ENCODE measurements at places on chromosomes 4 and X.

GRCh38 chr4:89716893-89717292 is 120.1 kb downstream of the SNCA start:
- no peak for DNase-seq

DNA sequence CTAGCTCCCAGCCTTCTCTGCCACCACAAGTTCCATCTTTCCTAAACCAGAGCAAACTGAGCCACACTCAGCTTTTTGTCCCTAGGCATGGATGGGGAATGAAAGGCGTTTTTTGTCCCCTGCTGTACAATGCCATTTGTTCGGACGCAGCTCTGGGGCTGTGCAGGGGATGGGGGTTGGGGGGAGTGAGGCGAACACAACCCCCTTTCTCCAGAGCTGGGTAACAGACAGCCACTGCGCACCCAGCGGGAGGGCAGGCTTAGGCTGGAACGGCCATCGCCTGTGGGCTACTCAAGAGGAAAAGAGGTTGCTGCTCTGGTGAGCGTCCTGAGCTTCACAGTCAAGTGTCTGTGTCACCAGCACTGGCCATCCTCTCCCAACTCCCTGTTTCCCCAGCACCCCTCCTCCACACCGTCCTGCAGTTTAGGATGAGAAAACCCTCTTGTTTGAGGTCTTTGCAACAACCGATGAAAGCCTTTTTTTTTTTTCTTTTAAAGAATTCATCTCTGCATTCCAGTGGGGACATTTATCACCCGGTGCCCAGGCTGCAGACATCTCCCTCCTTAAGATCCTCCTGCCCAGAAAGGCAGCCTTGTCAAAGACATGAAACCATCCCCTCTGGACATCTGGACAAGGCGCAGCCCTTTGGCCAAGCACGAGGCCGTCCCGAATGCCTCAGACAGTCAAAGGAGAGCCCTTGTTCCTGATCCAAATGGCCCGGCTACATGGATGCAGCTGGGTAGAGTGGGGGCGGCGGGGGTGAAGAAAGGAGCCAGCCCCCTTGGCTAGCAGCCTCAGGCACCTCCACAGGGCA is 419.6 kb downstream of the BCOR start:
- DNase-seq: peak; percentile 92

DNA sequence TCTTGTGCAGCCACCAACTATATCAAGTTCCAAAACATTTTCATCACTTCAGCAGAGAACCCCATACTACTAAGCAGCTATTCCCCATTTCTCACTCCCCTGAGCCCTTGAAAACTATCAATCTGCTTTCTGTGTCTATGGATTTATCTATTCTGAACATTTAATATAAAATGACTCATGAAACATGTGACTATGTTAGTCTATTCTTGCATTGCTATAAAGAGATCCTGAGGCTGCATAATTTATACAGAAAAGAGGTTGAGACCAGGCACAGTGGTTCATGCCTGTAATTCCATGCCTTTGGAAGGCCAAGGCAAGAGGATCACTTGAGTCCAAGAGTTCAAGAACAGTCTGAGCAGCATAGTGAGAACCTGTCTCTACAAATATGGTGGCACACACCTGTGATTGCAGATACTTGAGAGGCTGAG is 10.6 kb upstream of the C1QTNF7 start:
- no peak for DNase-seq

DNA sequence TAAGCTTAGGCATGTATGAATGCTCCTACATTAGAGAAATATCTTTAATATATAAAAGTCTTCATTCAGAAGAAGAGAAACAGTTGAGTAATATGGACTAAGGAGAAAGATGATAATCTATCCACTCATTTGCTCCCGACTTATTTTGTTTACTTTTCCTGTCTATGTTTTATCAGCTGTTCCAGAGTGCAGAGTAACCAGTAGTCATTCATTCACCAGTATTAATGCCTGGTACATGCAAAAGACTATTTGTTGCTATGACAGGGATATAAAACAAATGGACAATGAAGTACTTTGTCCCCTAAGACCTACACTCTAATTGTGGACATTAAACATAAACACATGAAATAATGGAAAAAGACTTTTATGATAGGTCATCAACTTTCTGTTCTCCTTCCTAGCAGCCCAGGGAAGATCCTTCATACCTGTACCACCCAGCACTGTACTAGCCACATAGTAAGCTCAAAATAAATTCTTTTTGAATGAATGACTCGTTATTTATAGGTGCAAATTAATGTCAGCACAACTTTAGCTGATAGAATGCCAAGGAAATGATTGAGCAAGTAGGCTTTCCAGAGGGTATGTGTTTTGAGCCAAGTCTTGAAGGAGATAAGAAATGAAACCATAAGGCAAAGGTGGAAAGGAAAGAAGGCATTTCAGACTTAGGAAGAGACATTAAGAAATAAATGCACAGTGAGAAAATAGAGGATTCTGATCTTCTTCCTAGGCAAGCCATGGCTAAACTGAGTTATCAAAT is 45.0 kb upstream of the IL13RA1 start:
- no peak for DNase-seq

GRCh38 chr4:176745902-176746301 is 46.8 kb downstream of the VEGFC start:
- DNase-seq: no peak

DNA sequence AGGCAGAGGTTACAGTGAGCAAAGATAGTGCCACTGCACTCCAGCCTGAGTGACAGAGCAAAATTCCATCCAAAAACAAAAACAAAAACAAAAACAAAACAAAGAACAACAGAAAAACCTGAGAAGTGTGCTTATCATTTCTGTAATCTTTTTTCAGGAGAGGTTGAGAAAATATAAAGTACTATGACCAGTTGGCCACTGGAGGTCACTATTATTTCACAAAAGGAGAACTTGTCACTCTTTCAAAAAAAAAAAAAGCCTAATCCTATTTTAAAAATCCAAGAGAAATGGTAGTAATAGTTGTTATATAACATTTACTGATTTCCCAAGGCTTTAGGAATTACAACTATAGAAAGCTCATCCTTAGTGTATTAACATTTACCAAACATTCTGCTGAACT is 24.9 kb upstream of the RNF150 start:
- DNase-seq: no peak

DNA sequence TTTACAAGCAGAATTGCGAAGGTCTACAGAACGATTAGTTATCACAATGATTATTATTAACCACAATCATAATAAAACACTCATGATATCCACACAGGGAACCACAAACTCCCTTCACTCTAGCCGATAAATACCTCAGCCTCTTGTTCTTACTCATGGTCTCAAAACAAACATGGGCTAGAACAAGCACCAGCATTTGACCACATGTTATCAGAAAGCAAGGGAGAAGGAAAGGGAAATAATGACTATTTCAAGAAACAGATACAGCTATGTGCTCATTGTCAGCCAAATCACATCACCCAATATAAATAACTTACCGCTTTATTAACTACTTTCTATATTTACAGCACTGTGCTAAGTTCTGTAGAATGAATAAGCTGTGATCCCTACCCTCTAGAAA is 663.2 kb upstream of the HTR2C start:
- DNase-seq: no peak

DNA sequence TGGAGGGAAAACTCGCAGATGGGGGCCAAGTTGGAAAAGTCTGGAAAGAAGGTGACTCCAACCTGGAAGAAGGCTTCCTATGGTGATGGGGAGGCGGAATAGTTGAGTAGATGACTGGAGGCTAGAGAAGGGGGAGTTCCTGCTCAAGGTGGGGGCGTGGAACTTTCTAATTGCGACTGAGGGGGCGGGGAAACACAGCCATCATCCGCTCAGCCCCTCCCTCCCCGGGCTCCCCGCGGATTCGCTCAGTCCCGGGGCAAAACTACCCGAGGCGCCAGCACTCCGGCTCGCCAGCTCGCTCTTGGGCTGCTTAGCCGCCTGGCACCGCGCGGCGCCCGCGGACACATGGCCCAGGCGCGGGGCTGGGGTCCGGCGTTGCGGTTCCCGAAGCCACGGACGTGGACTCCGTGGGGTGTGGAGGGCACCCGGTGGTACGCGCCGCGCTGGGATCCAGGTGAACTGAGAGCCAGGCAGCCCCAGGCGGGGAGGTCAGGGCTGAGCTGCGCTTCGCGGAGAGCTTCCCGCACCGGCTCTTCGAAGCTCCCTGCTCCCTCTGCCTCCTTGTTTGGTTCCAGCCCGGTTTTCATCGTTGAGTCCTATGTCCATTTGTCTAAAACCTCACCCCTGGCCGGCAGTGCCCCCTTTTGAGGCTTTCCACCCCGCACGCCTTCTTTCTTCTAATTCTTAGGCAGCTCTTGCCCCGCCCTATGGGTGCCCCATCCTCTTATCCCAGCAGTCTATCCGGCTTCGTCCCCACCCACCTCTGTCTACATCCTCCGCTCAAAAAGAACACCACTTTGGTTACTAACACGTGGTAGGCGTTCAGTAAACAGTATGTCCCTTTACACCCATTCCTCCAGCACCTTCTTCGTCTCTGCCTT is 38.9 kb downstream of the STARD8 start:
- DNase-seq: no peak

- no peak for DNase-seq
Observed at GRCh38 chrX:106692425-106693065, 34.0 kb upstream of the RNF128 start.

DNA sequence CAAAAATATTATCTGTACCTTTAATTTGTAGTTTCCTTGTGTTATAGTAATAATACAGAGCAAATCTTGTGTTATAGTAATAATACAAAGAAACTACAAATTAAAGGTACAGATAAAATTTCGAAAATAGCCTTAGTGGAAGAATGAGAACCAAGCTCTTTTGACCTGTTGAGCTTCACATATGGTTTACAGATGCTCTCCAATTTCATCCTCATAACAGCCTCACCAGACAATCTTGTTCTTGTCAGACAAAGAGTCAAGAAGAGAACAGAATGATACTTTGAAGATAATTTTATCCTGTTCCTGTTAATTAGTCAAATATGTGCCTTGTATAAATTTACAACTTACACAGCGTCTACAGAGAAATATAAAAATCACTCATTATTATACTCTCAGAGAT is 12.8 kb downstream of the ATXN3L start:
- DNase-seq: no peak

DNA sequence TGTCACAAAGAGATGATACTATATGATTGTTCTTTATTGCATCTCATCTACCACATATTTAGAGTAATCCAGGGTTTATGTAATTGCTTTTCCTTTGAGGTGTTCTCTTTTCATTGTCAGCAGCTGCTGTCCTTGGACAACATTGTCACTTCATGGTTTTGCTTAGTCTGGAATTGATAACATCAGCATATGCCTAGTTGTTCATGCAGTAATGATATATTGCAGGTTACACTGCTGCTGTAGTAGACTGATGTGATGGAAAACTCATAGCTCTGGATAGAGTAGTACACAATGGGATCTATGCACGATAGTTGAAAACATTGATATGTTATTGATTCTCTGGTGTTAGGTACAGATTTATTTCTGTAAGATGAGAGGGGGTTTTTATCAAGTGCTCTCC is 13.7 kb downstream of the NEIL3 start:
- no peak for DNase-seq

DNA sequence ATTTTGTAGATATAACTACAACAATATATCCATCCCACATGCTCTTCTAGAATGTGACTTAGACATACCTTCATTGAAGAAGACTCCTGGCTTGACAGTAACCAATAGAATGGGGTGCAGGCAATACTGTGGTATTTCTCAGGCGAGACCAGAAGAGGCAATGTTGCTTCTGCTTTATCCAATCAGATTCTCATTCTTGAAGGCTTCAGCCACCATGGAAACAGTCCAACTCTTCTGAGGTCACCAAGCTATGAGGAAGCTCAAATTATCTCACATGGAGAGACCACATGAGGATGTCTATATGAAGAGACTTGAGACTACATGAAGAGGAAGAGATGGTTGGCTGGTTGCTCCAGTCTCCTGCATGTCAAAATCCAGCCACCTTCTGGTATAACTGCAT is 469.9 kb downstream of the PCDH10 start:
- DNase-seq: no peak

GRCh38 chr4:1296324-1297022 is 6.8 kb downstream of the MAEA start:
- DNase-seq: no peak

GRCh38 chr4:82739287-82740190 is 59.1 kb downstream of the SCD5 start:
- DNase-seq: peak; percentile 68

- no peak for DNase-seq
Observed at GRCh38 chrX:77275392-77275791, 171.8 kb upstream of the FGF16 start.

GRCh38 chr4:3374667-3375066 is 67.1 kb upstream of the HGFAC start:
- no peak for DNase-seq

GRCh38 chrX:123993904-123994635 is 32.6 kb downstream of the STAG2 start:
- no peak for DNase-seq

GRCh38 chrX:67700602-67701001 is 156.8 kb downstream of the AR start:
- DNase-seq: no peak

- DNase-seq: no peak
Observed at GRCh38 chrX:57607295-57608187, 15.7 kb downstream of the ZXDB start.

- DNase-seq: no peak
Observed at GRCh38 chrX:87006561-87006960, 511.0 kb upstream of the KLHL4 start.

GRCh38 chrX:14902537-14902936 is 29.3 kb downstream of the MOSPD2 start:
- DNase-seq: peak; percentile 15

- no peak for DNase-seq
Observed at GRCh38 chr4:105191621-105192210, 45.0 kb downstream of the TET2 start.

GRCh38 chr4:2846172-2846571 is 2.5 kb downstream of the ADD1 start:
- no peak for DNase-seq

GRCh38 chr4:118955515-118955914 is 66.9 kb downstream of the SYNPO2 start:
- no peak for DNase-seq

DNA sequence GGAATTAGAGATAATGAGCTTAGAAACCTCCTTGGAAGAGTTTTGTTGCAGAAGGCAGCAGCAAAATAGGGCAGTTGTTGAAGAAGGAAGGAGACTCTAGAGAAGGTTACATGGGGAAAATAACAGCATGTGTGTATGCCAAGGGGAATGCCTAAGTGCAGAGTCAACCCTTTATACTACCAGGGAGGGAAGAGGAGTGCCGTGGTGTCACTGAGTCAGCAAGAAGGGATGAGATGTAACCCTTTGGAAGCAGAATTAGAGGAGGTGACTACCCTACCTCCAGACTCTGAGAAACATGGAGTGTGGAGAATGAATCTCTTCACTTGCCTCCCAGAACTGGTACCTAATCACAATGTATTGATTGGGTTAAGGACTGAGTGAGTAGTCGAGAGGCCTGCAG is 6.7 kb upstream of the GABRE start:
- no peak for DNase-seq
